ENCODE measurements at places on chromosomes 16 and 17.

DNA sequence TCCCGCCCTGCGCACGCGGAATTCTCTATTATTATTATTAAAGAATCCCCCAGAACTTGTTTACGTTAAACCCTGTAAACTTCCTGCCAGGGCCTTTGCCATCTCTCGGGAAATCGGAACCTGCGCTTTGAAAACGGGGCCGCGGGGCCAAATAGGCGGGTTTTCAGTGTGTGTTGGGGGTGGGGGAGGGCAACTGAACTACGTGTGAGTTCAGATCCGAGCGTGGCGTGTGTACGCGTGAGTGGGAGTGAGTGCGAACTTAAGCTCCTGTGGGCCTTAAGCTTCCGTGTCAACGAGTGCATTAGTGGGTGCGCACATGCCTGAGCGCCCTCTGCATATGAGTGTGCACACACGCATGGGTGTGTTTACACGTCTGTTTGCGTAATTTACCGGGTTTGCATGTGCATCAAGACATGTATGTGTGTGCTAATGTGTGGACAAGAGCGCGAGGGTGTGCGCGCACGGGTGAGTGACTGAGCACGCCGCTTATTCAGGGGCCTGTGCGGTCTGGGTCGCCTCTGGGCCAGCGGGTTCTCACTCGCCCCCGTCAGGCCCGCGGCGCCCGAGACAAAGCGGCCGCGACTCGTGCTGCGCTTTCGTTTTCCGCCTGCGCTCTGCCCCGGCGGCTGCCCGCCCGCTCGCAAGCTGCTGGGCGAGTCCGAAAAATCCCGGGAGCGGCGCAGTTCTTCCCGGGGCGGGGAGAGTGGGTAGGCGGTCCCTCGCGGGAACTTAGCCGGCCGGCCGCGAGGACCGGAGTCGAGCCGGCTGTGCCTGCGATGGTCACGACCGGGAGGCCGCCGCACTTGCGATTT is 1.2 kb upstream of the FOXF1 start:
- DNase-seq, result no peak

- no peak for DNase-seq
These were observed 56.8 kb upstream of the ENDOV start for GRCh38 chr17:80358131-80358530.

GRCh38 chr16:77250400-77250799 is 51.2 kb downstream of the SYCE1L start:
- DNase-seq, result no peak

- no peak for DNase-seq
These were observed 66.7 kb downstream of the RPH3AL start for GRCh38 chr17:285751-286422.

GRCh38 chr16:85055493-85056210 is 28.1 kb downstream of the KIAA0513 start:
- DNase-seq, result peak; percentile 33

DNA sequence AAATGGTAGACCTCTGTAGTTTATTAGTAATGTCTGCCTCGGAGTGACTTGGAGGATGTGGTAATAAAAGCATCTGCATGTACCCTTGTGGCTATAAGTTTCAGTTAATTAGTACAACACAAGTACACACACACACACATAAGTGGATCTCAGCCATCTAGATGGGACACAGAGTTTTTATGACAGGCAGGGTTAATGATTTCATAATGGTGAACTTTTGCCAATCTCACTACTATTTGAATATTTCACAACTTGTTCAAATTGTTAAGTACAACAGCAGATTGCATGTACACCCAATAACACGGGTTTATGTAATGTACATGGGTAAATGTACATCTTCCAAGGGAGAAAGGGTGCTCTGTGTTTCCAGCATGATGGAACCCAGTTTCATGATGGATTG is 511.3 kb upstream of the HSBP1 start:
- no peak for DNase-seq

DNA sequence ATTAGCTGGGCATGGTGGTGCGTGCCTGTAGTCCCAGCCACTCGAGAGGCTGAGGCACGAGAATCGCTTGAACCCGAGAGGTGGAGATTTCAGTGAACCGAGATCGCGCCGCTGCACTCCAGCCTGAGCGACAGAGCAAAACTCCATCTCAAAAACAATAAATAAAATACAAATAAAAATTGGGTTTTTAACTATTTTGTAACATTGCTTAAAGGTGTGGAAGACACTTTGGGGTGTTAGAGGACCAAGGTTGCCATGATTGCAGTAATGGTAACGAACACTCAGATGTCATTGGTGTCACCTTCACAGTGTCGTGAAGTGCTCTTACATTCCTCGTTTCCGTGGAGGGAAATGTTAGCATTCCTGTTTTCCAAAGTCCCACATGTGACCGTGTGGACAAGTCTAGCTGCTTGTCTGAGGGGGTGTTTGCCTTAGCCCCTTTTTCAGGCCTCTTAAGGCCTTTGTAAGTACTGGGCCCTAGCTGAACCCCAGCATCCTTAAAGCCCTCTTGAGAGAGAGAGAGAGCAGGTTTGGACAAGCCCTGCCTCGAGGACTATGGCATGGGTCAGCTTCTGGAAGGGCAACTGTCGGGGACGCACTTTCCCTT is 8.6 kb downstream of the C16orf96 start:
- no peak for DNase-seq

DNA sequence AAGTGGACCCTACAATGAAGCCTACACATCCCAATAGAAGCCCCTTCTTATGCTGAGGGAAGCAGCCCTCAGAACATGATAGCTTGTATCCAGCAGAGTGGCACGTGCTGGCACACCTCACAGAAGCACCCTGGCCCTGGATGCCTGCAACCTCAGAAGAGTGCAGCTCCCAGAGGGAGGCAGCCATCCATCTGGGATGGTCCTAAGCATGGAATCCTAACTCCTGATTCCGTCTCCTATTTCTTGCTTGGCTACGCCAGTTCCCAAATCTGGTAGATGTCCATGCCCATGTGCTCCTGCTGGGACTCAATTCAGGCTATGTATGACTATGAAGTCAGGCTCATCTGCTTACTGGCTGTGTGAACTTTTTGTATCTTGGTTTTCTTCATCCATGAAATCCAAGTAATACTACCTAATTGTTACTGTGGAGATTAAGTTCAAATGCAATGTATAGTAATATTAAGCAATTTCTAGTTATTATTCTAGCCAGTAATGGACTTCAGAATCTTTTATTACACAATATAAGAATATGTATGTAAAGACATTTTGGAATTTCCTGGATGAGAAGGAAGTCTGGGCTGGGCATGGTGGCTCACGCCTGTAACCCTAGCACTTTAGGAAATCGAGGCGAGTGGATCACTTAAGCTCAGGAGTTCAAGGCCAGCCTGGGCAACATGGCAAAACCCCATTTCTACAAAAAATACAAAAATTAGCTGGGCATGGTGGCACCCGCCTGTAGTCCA is 32.4 kb downstream of the SIAH1 start:
- DNase-seq, result no peak

- no peak for DNase-seq
These were observed 372.5 kb downstream of the SNX29 start for GRCh38 chr16:12348733-12349704.

DNA sequence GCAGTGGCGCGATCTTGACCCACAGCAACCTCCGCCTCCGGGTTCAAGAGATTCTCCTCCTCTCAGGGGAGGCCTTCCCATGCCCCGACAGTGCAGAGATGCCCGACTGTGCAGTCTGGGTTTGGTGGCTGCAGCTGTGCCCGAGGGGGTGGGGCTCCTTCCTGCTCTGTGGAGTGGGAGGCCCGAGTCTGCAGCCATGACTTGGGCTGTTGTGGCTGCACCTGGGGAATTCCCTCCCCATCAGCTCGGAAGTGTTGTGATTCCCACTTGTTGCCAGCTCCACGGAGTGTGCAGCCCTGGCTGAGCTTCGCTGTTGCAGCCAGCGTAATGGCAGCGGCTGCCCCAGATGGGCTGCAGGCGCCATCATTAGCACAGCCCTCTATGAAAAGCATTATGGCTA is 66.4 kb upstream of the SMIM36 start:
- no peak for DNase-seq

GRCh38 chr17:42920106-42920900 is 19.7 kb downstream of the G6PC1 start:
- no peak for DNase-seq

DNA sequence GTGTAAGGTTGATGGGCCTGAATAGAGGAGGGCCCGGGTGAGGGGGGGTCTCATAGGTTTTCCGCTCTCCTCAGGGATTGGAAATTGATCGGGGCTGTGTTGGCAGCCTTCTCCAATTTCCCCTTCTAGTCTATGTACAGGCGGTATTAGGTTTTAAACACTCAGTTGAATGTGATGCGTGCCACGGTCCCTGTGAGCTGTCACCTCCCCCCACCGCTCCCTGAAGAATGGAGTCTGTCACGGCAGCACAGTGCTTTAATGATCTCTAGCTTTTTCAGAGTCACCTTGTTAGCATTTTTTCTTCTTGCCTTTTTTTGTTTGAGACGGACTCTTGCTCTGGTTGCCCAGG is 800 bp downstream of the COX4I1 start:
- DNase-seq, result no peak

DNA sequence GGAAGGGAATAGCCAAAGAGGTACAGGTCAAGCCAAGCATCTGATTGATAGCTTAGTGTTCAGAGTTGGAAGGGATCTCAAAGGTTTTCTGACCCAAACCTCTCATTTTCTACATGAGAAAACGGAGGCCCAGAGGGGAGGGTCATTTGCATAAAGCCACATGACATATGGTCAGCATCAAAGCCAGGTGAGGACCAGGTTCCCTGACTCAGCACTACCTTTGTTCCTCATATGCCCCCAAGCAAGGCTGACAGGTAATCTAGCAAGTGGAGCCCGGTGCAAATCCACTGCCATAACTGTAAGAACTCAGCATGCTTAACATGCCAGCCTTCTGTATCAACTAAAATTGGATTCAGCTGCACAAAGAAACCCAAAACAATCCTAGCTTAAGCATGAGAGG is 28.2 kb upstream of the CCL1 start:
- DNase-seq, result no peak

All from stimulated activated CD8-positive, alpha-beta memory T cell treated with anti-CD3 and anti-CD28 coated beads, Interleukin-7, amount 100 ng/mL, for 48 hours (primary cell).